ENCODE measurements at places on chromosomes 5 and 9. TPM values are rescaled to one million over a fixed set of nuclear protein-coding genes. Genes with fewer than 3 reads are reported as not detected.

The PDCD1LG2 gene
- 0.97 TPM for total RNA-seq

The STX17 gene
- 66.9 TPM for total RNA-seq

DNA sequence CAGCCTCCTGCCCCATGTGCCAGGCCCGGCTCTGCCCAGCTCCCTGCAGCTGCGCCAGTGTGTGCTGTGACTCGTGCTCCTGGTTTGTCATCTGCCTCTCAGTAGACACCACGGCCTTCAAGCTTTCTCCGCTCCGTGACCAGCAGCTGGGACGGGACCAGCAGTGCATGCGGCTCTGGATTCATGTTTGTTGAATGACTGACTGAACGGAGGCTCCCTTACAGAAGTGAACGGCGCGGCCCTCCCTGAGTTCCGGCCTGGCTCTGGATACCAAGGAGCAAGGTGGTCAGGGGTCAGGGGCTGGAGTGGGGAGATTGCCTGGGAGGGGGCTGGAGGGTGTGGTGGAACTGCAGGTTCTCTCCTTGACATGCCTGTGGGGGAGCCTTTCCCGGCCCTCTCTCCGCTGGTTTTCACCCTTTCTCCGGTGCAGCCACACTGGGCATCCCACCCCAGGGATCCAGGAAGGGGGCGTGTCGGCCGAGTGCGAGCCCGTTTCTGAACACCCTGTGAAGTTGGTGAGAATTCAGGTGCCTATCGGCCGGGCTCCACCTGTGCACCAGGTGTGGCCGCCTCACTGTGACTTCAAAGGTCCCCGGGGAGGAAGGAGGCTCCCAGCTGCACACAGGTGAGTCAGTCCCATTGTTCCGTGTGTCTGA is 11.1 kb upstream of the CEP72 start:
- peak; percentile 72 for DNase-seq

DNA sequence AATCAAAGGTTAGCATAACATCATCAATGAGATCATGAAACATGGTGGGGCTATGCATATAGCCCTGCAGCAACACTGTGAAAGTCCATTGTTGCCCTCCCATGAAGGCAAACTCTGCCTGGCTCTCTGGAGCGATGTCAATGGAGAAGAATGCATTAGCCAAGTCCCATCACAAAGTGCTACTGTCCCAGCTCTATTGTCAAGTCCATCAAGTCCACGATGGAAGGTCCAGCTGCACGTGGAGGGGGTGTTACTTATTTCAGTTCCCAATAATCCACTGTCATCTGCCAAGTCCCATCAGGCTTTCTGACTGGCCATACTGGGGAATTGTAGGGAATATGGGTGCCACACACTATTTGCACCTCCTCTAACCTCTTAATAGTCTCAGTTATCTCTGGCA is 10.8 kb downstream of the DMAC1 start:
- DNase-seq, result no peak

DNA sequence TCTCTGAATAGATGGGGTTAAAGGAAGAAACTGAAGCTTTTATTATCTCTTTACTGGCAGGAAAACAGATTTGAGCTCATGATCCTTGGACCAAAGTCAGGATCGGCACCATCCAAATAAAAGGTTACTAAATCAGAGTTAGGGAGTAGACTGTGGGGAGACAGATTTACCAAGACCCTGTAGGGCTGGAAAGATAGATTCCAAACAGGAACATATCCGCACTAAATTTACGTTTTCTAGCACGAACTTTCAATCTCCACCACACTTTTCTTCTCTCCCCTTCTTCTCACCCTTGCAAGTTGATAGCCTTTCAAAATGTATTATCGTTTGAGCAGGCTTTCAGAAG is 120.0 kb upstream of the HMHB1 start:
- no peak for DNase-seq

- DNase-seq, result no peak
These were observed 51.9 kb downstream of the KLF4 start for GRCh38 chr9:107437716-107438115.

All from suprapubic skin (tissue), 4 donors.